ENCODE measurements at places on chromosomes 7 and 10. TPM values are rescaled to one million over a fixed set of nuclear protein-coding genes. Genes with fewer than 3 reads are reported as not detected.

Gene GSTO1
- 212 TPM for total RNA-seq

Gene GIMAP7
- 0.09 TPM for total RNA-seq

Gene ANKRD1
- 0.18 TPM for total RNA-seq

Gene PRSS1
- not detected for total RNA-seq

Gene LRRC61
- total RNA-seq: 0.85 TPM

Gene PNLIPRP2
- total RNA-seq: not detected

All from smooth muscle cell of bladder (primary cell).